ENCODE measurements at places on chromosomes 12 and 14. TPM values are rescaled to one million over a fixed set of nuclear protein-coding genes. Genes with fewer than 3 reads are reported as not detected.

Gene VDR
- 0.67 TPM for total RNA-seq

Gene PMCH
- total RNA-seq: 0.66 TPM

Gene SOAT2
- total RNA-seq: not detected

Gene C3AR1
- 0.28 TPM for total RNA-seq

Gene TRHDE
- total RNA-seq: not detected

Gene REP15
- 1.3 TPM for total RNA-seq

Gene TMEM121
- 8.4 TPM for total RNA-seq

Gene STAB2
- total RNA-seq: not detected

Gene PRPF39
- total RNA-seq: 26.1 TPM

Gene DAO
- total RNA-seq: not detected

Gene MYF5
- total RNA-seq: not detected

Gene TSPAN19
- total RNA-seq: 0.07 TPM

Gene PRB2
- not detected for total RNA-seq

Gene MYF6
- total RNA-seq: not detected

Gene AKAP5
- total RNA-seq: 0.53 TPM

Gene RAB15
- 14.3 TPM for total RNA-seq

Gene NKX2-1
- not detected for total RNA-seq

Gene MANSC1
- 10.8 TPM for total RNA-seq

Gene DCAF11
- 61.2 TPM for total RNA-seq

Gene STAC3
- 0.07 TPM for total RNA-seq

Gene CLEC4C
- total RNA-seq: not detected

Gene B4GALNT1
- total RNA-seq: 0.35 TPM

Gene CLEC4A
- total RNA-seq: not detected

Gene C14orf180
- total RNA-seq: not detected

Gene CDKN3
- 76.4 TPM for total RNA-seq

Measured in pulmonary artery endothelial cell (primary cell).